ENCODE measurements at places on chromosomes 7 and 10. TPM values are rescaled to one million over a fixed set of nuclear protein-coding genes. Genes with fewer than 3 reads are reported as not detected.

DGKB gene
- polyA plus RNA-seq, result 2.1 TPM

C10orf105 gene
- polyA plus RNA-seq, result not detected

HMX2 gene
- polyA plus RNA-seq, result not detected

SRRM3 gene
- polyA plus RNA-seq, result 2.7 TPM

RBAK gene
- polyA plus RNA-seq, result 2.5 TPM

SOSTDC1 gene
- polyA plus RNA-seq, result 0.81 TPM

IFIT1B gene
- 0.03 TPM for polyA plus RNA-seq

GRCh38 chr7:38753347-38753746 is 122.2 kb upstream of the AMPH start:
- no peak for DNase-seq

GRCh38 chr7:77855371-77856083 is 57.0 kb downstream of the PHTF2 start:
- no peak for DNase-seq

DNA sequence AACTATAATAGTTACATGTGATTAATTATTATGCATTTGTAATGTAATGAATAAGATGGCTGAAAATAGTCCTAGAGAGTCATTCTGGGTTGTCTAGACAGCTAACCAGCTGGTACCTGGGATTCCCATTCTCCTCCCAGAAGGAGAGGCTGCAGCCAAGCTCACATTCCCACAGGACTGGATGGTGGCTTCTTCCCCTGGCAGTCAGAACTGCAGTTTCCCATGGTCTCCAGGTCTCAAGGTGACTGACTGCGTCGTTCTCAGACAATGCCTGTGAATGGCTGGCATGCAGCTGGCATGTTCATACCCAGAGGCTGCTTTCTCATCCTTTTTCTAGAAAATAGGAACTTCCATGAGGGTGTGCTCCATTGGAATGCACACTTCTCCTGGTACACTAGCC is 21.3 kb downstream of the TAS2R16 start:
- no peak for DNase-seq

GRCh38 chr10:110138197-110138812 is 69.1 kb upstream of the MXI1 start:
- peak; percentile 50 for DNase-seq

GRCh38 chr10:17787087-17787961 is 21.8 kb upstream of the MRC1 start:
- no peak for DNase-seq

- DNase-seq, result no peak
These were observed 147.2 kb downstream of the MYOF start for GRCh38 chr10:93334901-93335327.

DNA sequence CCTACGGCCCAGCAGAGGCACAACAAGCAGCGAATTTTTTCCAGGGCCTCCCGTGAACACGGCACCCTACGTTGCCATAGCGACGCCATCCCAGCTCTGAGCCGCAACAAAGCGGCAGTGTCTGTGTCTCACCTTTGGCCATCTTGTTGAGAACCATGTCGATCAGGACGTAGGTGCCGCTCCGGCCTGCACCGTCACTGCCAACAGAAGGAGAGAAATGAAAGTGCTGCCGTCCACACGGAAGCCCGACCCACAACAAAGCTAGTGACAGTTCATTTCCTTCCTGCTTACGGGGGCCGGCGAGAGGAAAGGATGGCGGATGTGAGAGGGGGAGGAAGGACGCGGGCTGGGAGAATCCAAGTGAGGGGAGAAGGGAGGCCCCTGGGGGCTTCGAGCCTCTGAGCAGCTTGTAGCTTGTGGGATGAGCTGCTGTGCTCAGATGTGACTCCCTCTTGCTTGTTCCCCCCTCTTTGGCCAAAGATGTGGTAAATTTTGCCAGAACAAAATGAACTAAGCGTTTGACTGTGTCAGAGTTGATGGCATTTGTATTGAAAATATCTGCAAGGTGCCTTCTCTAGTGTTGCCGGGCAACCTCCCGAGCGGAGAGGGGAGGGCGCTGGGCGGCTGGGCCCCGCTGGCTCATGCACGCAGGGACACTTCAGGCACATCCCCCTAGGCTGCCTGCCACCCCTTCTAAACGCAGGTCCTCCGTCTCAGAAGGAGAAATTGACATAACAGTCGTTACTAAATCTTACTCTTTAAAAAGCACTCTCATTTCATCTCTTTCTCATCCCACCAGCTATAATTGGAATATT is 232.2 kb downstream of the DNAJB6 start:
- DNase-seq, result peak; percentile 75

- no peak for DNase-seq
These were observed 1.0 kb downstream of the ACSL5 start for GRCh38 chr10:112374724-112375541.

GRCh38 chr10:29501692-29502091 is 133.1 kb downstream of the SVIL start:
- no peak for DNase-seq

- DNase-seq, result peak; percentile 70
These were observed 84.6 kb upstream of the LYZL1 start for GRCh38 chr10:29204070-29204800.

DNA sequence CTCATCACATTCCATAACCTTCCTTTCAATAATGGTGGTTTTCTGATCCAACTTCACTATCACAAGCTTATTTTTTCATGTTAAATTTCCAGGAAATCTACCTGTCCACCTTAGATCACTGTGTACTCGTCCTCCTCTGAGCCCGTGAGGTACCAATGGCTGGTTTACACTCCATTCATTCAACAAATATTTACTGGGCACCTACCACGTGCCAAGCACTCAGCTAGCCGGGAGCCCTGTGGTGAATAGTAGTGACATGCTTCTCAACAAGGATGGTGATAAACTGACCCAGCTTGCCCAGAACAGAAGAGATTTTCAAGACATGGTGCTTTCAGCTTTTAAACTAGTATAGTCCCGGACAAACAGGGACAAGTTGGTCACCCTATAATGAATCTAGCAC is 98.2 kb downstream of the FAM204A start:
- DNase-seq, result no peak

DNA sequence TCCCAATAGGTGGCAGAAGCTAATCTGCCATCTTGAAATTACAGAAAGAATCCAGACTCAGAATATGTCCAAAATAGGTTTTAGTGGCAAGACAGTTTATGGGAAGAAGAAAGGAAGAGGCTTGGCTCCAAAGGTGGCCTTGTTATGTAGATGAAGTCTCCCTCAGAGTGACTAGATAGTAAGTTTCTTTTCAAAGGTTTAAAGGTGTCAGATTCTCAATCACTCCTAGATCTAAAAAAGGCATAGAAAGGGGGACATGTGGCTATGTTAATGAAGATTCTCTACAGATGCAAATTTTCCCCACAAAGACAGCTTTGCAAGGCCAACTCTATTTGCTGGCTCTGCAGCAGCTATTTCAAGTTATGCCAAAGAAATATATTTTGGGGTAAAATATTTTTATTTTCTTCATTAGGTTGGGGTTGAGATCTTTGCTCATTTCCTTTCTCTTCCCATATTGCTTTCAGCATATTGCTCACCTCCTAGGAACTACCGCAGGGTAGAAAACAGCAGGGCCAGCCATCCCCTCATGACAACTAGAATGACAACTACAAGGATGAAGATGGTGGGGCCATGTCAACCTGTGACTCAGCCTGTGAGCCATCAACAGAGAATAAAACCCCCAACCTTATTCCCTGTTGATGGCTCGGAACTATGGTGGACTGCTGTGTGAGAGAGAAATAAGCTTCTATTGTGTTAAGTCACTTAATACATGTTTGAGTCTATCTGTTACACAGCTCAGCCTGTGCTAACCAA is 274.0 kb upstream of the GALNT17 start:
- DNase-seq, result no peak

DNA sequence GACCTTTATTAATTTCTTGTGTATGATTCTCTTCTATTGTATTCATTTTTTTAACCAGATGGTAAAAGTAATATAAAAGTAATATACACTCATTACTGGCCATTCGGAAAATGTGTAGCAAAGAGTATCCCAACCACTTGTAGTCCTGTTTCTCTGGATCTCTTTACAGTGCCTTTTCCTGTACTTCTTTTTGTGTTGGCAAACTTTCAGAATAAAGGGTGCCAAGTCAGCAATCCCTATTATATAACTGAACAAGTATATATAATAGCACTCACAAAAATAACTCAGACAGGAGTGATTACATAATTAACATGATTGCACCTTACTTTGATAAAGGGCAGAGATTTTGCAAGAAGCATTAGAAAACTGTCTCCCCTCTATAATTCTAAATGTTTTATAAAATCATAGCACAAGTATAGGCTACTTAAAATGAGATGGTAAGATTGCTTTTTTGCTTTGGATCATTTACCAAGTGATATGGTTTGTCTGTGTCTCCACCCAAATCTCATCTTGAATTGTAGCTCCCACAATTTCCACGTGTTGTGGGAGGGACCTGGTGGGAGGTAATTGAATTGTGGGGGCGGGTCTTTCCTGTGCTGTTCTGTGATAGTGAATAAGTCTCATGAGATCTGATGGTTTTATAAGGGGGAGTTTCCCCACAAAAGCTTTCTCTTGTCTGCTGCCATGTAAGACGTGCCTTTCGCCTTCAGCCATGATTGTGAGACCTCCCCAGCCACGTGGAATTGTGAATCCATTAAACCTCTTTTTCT is 41.5 kb upstream of the EPC1 start:
- no peak for DNase-seq

DNA sequence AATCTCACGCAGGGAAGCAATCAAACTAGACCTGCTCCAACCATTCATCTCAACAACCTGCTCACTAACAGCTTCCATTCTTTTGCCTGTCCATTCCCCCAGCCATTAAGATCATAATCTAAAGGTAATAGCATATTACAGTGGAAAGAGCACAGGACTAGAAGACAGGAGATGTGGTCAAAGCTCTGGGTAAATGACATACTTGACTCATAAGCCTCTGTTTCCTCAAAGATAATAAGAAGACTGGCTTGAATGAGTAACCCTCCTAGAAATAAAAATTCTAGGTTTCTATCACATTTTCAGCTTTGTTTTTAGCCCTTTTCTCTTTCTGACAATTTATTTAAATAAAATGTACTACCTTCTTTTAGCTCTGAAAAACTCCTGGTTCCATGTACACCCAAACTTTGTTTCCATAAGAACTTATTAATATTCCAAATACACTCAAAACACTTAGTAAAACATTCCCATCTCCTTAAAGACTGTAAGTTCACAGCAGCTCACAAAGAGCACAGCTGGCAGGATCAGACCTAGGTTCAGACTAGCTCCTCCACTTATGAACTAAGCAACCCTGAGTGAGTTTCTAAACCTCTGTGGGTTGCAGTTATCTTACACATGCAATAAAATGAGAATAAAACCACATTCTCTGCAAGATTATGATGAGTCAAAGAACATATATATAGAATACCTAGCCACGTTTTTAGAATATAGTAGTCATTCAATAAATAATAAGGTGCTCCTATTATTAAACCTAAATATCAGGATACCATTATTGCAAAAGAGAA is 11.6 kb downstream of the FAM204A start:
- DNase-seq, result no peak

DNA sequence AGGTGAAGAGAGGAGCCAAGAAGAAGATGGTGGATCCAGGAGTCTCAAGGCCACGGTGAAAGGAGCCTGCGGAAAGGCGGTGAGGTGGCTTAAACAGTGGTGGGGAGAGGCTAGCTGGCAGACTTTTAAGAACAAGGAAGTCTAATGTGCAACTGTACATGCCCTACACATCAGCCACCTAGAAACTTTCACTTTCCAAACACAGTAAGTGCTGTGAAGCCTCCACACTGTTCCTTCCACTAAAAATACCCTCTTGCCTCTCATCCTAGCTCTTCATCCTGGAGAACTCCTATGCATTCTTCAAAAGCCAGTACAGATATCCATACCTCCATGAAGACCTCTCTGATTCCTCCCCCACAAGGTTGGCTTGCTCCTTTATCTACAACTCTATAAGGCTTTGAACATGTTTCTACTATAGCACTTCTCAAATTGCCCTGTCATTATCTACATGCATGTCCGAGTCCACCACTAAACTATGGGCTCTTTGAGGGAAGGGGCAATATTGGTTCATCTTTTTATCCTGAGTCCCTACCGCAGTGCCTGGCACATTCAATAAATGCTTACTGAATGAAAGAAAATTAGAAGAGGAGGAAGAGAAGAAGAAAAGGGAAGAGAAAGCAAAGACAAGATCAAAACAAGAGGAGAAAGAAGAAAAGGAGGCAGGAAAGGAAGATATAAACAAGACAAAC is 54.2 kb downstream of the DNAJC12 start:
- no peak for DNase-seq

- no peak for DNase-seq
These were observed 1003.7 kb downstream of the LRMDA start for GRCh38 chr10:76435157-76435556.

GRCh38 chr10:95297402-95297801 is 6.6 kb upstream of the PDLIM1 start:
- no peak for DNase-seq

DNA sequence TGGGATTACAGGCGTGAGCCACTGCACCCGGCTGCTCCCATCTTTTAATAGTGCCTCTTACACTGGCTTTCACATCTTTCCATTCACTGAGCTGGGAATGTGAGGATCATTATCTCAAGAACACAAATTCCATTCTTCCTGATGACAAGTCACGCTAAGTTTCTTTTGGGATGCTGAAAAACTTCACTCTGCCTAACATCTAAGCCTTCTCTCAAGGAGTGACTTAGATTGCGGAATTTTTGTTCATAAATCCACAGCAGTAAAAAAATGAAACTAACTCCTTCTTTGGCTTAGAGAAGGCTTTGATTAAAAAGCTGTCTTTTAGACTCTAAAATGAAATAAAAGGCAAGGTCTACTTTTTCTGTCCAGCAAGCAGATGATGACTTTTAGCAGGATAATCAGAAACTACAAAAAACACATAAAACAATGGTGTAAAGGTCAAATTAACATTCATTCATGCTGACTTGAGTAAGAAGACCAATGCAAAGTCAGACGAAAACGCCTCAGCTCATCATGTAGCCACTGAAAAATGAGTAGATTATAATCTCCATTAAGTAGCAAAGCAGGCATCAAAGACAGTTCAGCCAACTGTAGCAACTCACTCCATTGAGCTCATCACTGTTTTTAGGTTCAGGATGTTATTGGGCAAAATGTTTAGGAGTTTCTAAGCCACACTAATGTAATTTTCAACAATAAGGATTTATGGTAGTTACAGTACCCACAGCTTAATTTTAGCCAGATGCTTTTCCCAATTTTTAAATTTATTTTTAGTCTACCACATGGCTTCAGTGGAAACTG is 178.8 kb downstream of the ELMO1 start:
- no peak for DNase-seq

DNA sequence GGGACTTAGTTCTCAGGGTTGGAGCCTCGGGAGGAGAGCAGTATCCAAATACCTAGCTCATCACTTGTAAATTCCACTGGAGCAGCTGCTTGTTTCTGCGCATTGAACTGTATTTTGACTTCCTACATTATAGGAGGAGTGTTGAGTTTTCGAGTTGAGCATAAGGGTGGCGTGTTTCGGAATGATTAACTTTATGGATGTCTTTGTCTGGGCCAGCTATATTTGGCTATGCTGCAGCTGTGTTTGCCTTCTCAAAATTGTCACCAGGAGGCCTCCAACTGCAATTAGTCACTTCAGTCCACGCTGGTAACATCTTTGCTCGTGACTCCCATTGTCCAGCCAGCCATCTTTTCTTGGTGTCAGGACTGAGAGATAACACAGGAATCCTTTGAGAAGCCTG is 9.1 kb downstream of the CELF2 start:
- no peak for DNase-seq
